Mesothelial cell of epicardium (in vitro differentiated cells): ENCODE measurements at places on chromosomes 4 and X. TPM values are rescaled to one million over a fixed set of nuclear protein-coding genes. Genes with fewer than 3 reads are reported as not detected.
A peak's percentile ranks its signal among the peaks of the same experiment; 100 is the strongest.

GRCh38 chrX:100654261-100654660 is 10.3 kb downstream of the SRPX2 start:
- DNase-seq: no peak

DNA sequence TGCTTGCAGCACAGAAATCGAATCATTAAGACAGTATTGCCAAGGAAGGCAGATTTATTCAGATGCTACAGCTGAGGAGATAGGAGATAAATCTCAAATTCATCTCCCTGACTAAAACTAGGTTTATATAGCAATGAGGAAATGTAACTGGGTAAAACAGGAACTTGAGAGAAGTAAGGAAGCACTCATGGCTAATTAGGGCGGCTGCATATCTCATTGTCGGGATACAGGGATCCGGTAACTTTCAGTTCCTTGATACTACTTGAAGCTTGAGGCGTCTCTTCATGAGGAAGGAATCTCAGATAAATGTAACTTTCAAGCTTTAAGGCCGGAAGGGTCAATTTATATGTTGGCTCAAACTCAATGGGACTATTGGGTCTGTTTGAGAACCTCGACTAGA is 129.2 kb upstream of the WDR1 start:
- no peak for DNase-seq

DNA sequence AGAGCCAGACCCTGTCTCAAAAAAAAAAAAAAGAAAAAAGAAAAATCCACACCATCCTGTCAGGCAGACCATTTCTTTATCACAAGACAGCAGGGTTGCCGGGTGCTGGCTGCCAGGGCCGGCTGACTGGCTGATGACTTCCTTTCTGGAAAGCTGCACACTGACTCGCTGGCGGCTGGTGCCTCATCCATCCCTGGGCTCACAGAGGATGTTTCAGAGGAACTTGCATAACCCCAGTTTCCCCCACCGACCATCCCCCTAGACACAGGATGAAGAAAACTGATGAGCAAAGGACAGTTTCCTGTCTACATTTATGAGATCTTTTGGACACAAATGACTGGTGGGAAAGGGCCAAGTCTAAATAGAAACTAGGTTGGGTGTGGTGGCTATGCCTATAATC is 14.1 kb downstream of the HPSE start:
- no peak for DNase-seq

- no peak for DNase-seq
Observed at GRCh38 chrX:116284400-116284799, 113.9 kb downstream of the AGTR2 start.

DNA sequence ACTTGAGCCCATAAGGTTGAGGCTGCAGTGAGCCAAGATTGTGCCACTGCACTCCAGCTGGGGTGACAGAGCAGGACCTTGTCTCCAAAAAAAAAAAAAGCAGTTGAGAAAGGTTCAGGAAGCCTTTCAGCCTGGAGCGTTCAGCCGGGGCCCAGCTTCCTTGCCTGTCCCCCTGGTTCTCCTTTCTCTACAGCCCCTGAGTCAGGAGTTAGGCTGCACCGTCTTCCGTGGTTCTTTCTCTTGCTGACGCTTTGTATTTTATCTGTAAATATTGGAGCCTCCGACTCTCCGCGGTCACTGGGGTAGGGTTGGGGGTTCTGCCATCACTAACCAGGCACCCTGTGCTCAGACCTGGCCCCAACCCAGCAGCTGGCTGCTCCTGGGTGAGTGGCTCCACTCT is 13.8 kb upstream of the UVSSA start:
- DNase-seq: no peak

DNA sequence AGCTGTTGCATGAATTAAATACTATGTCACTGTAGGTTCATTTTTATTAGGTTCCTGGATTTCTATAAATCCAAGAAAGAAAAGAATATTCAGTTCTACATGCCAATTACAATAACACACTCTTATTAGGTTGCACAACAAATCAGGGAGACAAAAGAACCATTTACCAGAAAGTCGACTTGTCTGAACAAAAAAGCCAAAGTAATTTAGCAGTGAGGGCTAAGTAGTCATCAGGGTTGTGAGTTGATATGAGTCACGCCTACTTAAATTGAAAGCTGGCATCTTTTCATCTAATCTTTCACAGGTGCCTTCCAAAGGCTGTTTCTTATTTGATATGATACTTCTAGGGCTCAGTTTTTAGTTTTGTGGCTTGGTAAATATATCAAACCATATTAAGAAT is 25.4 kb upstream of the GNRHR start:
- no peak for DNase-seq

GRCh38 chr4:15161439-15161838 is 159.2 kb downstream of the CPEB2 start:
- DNase-seq: no peak

DNA sequence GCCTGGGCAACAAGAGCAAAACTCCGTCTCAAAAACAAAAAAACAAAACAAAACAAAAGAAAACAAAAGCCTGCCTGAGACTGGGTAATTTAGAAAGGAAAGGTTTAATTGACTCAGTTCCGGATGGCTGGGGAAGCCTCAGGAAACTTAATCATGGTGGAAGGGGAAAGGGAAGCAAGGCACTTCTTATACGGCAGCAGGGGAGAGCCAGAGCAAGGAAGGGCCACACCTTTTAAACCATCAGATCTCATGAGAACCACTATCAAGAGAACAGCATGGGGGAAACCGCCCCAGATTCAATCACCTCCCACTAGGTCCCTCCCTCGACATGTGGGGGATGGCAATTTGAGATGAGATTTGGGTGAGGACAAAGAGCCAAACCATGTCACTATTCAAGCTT is 122.2 kb downstream of the UBE2K start:
- no peak for DNase-seq

- no peak for DNase-seq
Observed at GRCh38 chrX:123884809-123885408, 25.1 kb downstream of the XIAP start.

DNA sequence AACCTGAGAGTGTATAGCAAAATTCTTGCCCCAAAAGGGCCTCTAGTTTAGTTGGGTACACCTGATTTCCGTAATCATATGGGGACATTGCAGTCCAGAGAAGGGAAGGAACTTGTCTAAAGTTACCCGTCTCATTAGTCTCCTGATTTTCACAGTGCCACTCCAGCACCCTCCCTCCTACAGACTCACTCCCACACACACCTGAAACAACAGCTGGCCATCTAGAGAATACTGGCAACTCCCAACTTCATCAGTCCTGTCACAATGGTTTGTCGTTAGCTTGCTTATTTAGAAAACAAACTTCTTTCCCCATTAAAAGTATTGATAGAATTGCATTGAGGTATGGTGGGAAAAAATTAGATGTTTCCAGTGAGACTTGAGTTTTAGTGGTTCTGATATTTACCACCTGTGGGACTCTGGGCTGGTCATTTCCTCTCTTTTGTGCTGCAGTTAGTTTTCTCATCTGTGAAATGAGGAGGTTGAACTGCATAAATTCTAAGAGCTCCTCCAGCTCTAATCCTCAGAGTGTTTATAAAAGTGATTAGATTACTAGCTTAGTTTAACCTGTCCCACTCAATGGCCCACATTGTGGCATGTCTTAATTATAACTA is 1.7 kb downstream of the IL13RA1 start:
- no peak for DNase-seq

- DNase-seq: no peak
Observed at GRCh38 chr4:74660866-74661265, 133.5 kb downstream of the BTC start.

DNA sequence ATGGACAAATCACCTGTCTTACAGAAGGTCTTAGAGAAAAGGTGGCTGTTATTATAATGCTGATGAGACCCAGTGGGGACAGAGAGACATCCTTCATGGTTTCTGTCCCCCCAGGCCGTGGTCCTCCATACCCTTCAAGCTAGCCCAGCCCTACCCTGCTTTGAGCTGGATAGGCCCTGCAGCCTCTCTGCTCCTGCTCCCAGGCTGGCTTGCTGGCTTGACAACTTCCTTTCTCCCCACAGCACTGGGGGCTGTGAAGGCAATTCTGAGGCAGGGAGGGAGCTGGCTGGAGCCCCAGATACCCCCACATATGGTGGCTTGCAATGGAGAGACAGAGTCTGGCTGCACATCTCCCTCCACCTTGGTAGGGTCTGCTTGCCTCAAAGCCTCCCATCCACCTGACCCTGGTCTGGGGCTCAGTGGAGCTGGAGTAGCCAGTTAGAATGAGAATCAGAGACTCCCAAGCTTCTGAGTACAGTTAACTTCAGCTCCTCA is 118.2 kb downstream of the PJA1 start:
- DNase-seq: peak; percentile 17

DNA sequence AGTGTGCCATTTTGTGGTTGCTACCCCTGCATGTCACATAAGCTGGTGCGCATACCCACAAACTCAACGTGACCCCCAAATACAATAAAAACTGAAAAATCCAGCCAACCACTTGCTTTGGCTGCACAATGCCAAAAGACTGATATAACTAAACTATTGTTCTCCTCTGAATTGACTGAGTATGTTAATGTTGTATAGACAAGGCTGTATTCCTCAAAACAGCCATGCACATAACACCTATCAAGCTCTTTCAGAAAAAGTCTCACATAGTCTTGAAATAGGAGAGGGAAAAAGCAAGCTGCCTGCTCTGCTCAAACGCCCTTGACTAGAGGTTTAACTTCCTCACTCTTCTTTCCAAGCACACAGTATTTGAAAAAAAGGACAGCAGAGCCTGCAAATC is 126.4 kb upstream of the NOCT start:
- no peak for DNase-seq

GRCh38 chr4:28177641-28178040 is 1317.0 kb downstream of the STIM2 start:
- no peak for DNase-seq

DNA sequence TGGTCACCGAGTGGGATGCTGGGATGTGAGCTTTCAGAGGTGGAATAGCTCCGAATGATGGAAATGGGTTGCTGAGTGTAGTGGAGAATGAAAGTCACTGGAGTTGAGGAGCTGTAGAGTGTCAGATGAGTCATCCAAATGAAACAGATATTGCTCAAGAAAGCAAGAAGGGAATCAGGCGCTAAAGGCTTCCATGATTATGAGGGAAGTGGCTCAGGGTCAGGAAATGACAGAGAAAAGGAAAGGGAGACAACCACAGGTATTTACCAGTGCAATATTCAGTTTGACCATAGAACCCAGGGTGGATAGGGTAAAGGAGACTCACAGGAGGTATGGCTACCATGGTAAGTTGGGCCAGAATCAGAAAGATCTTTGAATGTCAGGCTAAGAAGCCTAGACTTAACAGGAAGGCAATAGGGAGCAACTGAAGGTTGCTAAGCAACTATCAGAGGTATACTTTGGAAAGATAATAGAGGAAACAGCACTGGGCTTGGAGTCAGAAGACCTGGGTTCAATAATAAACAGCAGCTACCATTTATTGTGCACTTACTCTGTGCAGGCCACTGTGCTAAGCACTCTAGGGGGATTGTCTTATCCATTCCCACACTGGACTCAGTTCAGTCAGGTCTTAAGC is 11.7 kb downstream of the LAS1L start:
- no peak for DNase-seq

- DNase-seq: no peak
Observed at GRCh38 chr4:138389976-138390685, 148.0 kb upstream of the SLC7A11 start.

GRCh38 chrX:7904562-7904961 is 22.7 kb downstream of the PNPLA4 start:
- DNase-seq: no peak

- DNase-seq: no peak
Observed at GRCh38 chrX:98405376-98405775, 1521.7 kb downstream of the RPA4 start.

- DNase-seq: no peak
Observed at GRCh38 chr4:23871426-23871825, 18.4 kb downstream of the PPARGC1A start.

MAGEB10 gene
- not detected in 3 replicates for total RNA-seq

ADAMTS3 gene
- total RNA-seq: 9.2 to 11.0 TPM (median 10.7 TPM) in 3 replicates

ADGRG4 gene
- not detected in 3 replicates for total RNA-seq

F11 gene
- 0.11 TPM in 1 of 3 replicates, not detected in the others for total RNA-seq

SCRG1 gene
- total RNA-seq: 0.42 to 0.47 TPM (median 0.44 TPM) in 3 replicates

NXF2B gene
- total RNA-seq: not detected in 3 replicates

KCND1 gene
- total RNA-seq: 5.1 to 6.1 TPM (median 5.6 TPM) in 3 replicates

CTAG1B gene
- total RNA-seq: not detected in 3 replicates

CYP4V2 gene
- 4.0 to 4.7 TPM (median 4.5 TPM) in 3 replicates for total RNA-seq

TEX13D gene
- total RNA-seq: not detected in 3 replicates

PIR gene
- total RNA-seq: 27.6 to 28.8 TPM (median 28.7 TPM) in 3 replicates
